ENCODE measurements at places on chromosomes 1 and 21.

DNA sequence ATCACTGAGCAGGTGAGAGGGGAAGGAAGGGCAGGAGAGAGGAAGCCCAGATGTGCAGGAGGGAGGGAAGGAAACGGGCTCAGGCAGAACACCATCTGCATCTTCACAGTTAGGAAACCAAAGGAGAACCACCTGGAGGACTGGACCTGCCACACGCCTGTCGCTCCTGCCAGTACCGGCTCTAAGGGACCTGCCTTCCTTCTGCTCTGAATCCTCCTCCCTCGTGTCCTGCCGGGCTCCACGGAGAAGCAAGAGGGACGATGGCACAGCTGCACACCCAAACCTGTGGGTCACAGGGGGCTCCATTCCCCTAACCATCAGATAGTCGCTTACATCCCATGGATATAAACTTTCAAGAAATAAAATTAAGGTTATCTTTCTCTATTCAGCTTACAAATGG is 56.1 kb downstream of the TOR1AIP2 start:
- DNase-seq = no peak

- DNase-seq = no peak
These were observed 18.7 kb upstream of the SLAMF1 start for GRCh38 chr1:160665330-160666078.

DNA sequence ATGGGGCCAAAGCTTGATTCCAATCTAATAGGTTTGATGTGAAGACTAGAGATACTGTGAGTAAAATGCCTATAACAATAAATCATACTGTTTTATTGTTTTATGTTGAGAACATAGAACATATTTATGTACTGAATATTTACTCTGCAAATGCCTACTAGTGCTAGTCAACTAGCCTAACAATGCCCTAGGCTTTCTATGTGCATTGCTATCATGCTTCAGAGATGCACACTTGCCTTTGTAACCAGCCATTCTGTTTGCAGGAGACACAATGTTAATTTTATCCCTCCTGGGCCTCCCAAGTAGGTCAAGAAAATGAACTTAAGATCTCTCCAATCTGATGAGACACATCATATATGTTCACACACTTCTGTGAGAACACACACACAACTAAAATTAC is 530.8 kb upstream of the BEND5 start:
- DNase-seq = no peak

DNA sequence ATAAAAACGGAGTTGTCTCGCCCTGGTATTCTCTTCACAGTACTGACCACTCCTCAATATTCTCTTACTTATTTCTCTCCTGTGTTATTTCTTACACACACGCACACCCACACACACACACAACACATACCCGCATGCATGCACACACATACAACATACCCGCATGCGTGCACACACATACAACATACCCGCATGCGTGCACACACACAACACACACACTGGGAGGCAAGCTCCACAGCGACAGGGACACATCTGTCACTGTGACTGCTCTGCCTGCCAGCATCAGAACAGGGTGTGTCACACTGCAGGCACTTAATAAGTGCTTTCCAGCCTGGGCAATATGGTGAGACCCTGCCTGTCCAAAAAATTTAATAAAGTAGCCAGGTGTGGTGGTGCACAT is 20.8 kb upstream of the DDOST start:
- DNase-seq = no peak

DNA sequence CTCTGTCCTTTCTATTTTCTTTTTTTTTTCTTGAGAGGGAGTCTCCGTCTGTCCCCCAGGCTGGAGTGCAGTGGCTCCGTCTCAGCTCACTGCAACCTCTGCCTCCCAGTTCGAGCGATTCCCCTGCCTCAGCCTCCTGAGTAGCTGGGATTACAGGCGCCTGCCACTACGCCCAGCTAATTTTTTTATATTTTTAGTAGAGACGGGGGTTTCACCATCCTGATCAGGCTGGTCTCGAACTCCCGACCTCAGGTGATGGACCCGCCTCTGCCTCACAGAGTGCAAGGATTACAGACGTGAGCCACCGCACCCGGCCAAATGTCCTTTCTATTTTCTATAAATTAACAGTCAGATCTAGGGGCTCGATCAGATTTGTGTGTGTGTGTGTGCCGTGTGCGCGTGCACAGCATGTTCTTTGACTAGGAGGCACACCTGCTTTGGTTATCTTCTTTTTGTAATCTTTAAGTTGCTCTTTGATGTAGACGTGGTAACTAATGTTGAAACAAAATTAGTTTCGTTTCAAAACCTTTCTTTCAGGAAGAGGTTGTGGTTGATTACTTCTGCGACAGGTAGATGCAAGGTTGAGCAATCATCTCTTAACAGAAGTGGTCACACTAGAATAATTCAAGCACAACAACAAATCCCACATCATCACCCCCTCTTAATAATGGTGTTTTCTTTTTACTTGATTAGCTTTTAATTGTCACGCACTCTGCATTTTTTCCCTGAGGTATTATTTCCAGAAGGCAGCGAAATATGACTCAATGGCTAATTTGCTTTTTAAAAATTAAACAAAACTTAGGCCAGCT is 779 bp upstream of the DEGS1 start:
- DNase-seq = no peak

DNA sequence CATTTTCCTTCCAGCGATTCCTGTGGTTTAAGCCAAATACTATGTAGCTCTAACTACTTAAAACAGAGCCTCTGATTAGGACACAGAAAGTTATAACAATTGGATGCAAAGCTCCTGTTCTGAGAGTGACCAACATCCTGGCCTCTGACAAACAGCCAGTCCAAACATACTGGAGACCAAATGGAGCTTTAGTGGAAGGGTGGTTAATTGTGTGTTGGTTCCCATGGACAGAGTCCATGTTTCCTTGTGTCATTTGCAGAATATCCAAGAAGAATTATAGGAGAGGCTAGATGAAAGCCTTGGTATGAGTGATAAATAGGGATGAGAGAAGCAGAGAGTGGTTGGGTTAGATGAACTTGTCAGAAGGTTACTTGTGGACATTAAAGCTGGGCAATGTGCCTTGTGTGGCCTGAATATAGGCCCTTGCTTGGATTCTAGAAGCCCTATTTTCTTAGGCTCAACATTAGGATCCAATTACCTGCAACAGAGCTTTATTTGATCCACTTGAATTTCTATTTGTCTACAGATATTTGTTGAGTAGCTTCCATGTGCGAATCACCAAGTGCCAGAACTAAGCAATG is 180.5 kb upstream of the GORAB start:
- no peak for DNase-seq

- DNase-seq = no peak
These were observed 696.5 kb upstream of the PTBP2 start for GRCh38 chr1:96025062-96025461.

DNA sequence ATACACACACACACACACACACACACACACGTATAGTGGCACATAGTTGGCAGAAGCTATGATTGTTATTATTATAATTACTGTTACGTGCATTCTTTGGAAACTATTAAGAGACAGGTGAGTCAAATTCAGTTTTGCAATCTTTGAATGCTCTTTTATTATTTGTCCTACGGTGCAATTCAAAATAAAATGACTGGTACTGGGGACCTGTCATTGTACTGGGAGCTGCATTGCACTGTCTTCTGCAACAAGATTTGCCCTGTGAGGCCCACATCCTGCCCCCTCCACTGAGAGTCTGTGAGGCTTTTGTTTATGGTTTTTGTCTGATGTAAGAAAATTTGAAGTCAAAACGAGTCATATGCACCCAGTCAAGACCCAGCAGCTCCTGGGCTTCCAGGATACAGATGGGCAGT is 1.9 kb downstream of the LY9 start:
- DNase-seq = no peak

DNA sequence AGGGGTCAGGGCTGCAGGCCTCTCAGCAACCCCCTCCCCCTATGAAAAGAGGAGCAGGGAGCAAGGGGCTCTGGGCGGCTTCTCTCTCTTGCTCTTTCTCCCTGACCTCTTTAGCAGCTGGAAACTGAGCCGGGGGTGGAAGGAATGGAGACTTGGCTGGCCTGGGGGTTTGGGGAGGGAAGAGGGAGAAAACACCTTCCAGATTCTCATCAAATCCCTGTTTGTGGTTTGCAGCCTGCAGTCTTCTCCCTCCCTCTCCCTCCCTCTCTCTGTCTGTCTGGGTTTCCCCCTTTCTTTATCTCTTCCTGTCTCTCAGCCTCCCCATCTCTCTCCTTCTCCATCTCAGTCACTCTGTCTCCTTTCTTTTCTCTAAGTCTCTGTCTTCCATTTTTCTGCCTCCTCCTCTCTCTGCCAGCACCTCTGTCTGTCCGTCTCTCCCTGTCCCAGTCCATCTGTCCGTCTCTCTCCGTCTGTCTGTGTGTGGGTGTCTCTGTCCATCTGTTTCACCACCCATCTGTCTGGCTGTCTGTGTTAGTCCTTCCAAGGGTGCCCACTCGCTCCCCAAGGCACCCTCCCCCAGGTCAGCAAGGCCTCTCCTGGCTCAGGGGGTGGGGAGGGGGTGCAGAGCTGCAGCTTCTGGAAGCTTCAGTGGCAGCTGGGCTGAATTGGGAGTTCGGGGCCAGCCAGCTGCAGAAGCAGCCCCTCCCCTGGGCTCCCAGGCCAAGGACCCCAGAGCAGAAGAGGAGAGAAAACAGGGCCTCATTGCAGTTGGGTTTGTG is 6.2 kb downstream of the AHDC1 start:
- no peak for DNase-seq

DNA sequence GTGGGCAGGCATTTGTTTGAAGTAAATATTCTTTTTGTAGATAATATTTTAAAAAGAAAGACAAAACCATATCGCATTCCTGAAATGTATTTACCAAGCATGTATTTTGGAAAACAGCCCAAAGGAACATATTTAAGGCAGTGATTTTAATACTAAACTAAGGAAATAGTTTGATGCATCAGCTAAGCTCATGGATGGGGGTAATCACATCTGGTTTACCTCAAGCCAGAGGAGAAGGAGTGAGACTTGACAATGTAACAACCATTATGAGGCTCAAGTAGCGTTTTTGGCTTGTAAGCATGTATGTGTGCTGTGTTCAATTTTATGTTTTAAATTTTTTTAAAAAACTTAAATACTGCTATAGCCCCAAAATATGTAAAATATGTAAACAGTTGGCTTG is 390.5 kb downstream of the DISC1 start:
- DNase-seq = no peak

- DNase-seq = no peak
These were observed 55.5 kb upstream of the DYNLT5 start for GRCh38 chr1:66696771-66697170.

DNA sequence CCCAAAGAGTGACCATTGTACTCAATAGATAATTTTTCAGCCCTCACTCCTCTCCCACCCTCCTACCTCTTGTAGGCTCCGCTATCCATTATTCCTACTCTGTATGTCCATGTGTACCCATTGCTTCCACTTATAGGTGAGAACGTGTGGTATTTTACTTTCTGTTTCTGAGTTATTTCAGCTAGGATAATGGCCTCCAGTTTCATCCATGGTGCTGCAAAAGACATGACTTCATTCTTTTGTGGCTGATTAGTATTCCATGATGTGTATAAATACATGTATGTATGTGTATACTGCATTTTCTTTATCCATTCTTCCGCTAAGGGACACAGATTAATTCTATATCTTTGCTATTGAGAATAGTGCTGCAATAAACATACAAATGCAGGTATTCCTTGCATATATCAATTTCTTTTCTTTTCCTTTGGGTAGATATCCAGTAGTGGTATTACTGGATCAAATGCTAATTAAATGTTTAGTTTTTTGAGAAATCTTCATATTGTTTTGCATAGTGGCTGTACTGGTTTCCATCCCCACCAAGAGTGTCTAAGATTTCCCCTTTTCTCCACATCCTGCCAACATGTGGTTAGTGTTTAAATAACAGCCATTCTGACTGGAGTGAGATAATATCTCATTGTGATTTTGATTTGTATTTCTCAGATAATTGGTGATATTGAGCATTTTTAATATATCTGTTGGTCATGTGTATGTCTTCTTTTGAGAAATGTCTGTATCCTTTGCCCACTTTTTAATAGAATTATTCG is 4.9 kb downstream of the LY9 start:
- no peak for DNase-seq

DNA sequence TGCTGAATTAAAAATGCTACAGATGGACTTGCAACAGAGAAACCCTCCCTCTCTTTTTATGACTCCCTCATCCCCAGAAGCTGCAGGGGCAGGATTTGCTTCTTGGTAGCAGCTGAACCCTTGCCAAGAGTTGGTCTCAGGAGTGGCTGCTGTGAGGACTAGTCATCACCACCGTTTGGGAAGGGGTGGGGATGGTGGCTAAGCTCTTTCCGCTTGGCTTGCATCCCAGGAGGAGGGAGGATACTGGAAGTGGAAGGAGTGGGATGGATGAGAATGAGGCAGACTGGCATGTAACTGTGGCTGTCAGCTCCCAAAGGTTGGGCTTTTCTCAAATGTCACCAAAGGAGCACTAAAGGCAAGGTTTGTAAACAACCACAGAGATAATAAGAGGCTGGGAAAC is 50.8 kb upstream of the COL24A1 start:
- no peak for DNase-seq

DNA sequence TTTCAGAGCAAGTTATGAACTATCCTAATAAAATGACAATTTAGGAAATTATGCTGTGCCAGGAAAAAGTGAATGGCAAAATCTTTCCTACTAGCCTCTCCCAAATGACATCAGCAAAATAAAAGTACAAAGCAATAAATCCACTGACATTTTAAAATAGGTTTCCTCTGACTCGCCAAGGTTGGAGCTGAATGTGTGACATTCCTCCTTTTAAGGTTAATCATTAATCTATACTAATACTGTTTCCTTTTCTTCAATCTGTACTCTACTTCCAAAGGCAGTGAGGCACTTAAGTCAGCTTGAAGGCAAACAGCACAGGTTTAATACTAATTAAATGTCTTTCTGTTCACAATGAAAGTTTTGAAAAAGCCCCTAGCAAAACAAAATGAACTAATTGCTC is 15.7 kb downstream of the RNF19B start:
- no peak for DNase-seq

DNA sequence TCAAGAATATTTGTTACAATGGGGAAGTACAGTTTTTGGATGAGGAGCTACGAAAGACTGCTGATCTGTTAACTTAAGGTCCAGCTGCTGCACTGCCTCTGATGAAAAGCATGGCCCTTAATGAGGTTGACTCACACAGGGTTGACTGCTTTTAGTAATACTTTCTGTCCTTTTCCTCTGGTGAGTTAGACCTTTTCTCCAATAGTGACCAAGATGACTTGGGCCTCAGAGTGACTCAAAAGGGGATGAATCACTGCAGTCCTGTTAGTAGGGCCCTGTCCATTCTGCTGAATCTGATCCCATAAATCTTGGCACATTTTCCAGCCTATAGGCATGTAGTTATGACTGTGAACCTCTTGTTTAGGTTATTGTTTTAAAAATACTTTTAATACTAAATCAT is 2.7 kb downstream of the DISP1 start:
- DNase-seq = no peak

DNA sequence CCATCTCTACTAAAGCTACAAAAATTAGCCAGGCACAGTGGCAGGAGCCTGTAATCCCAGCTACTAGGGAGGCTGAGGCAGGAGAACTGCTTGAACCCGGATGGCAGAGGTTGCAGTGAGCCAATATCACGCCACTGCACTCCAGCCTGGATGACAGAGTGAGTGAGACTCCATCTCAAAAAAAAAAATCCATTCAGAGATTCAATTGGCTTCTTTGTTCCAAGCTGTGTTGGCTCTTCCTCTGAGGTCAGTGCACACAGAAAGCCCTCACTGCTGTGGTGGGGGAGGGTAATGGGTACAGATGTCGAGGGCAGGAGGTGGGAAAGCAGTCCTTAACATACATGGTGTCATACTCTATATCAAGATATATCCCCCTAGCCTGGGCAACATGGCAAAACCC is 14.7 kb downstream of the TIE1 start:
- no peak for DNase-seq

GRCh38 chr1:22520871-22521270 is 42.4 kb upstream of the EPHA8 start:
- DNase-seq = no peak
